Spleen (tissue), 13 donors: ENCODE measurements at places on chromosomes 2 and 18. TPM values are rescaled to one million over a fixed set of nuclear protein-coding genes. Genes with fewer than 3 reads are reported as not detected.

DNA sequence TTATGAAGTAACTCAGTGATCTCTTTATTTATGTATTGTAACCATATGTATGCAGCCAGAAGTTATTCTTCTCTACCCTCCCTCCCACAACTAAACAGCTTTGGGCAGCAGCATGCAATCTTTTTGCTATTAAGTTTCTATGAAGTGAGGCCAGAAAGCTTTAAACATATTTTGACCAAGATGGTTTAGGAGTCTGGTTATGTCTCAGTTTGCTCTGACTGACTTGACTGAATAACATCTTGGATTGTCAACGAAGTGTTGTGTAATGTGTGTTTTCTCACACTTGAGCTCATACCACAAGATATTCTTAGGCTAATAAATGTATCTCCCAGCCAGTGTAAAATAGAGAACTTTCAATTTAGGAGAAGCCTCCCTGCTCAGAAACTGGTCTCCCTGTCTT is 104.3 kb downstream of the TTC27 start:
- no peak overlapping the region for H3K27ac ChIP-seq
- DNase-seq = no peak

DNA sequence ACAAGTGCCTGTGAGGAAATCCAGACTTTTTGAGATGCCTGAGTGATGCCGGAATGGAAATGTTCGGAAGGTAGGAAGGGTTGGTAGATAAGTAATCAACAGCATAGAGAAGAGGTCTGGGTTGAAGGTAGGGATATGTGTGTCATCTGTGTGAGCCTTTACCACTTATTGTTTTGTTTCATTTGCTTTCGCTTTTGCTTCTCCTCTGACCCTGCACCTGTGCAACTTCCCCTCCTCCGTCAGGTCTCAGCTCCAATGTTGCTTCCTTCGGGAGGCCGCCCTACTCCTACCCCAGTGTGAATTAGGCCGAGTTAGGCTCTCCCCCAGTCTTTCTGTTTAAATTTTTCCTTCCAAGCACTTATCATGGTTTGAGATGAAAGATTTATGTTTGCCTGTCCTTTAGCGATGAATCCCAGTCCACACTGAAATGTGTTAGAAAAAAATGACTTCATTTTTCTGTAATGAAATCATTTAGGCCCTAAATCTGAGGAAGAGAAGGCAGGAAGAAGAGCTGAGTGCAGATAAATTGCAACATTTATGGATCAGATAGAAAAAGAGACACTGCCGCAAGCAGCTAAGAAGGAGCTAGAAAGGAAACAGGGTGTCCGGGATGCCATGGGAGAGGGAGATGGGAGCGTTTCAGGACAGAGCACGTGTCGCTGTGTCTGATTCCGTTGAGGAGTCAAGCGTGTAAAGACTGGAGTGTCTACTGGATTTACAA is 139.6 kb upstream of the PELI1 start:
- no peaks in the 10 kb centered on the region for H3K36me3 ChIP-seq
- DNase-seq = no peak
- no peaks in the 10 kb centered on the region for H3K27me3 ChIP-seq
- peaks cover 17% of the 10 kb centered on the region for H3K4me1 ChIP-seq
- no peak overlapping the region for H3K4me3 ChIP-seq

GRCh38 chr18:50719471-50720324 is 100.1 kb downstream of the MRO start:
- H3K27ac ChIP-seq = no peak overlapping the region
- H3K36me3 ChIP-seq = no peaks in the 10 kb centered on the region
- H3K4me3 ChIP-seq = no peak overlapping the region

DNA sequence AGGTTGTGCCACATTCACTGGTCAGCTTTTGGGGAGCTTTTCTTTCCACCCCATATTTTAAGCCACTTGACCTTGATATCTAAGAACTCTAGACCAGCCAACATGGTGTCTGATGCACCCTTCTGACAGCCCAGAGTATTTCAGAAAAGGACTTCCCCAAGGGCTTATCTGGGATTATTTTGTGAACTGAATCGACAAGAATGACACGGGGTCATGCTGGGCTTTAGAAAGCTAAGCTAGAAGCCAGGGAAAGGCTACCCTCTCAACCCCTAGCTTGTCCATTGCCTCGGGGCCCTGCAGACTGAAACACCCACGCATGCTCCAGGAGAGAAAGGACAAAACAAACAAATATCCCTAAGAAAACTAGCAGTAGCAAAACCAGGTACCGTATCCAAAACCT is 16.0 kb downstream of the SLC4A5 start:
- no peaks in the 10 kb centered on the region for H3K27me3 ChIP-seq
- DNase-seq = no peak
- no peaks in the 10 kb centered on the region for H3K4me1 ChIP-seq
- H3K4me3 ChIP-seq = no peak overlapping the region
- no peaks in the 10 kb centered on the region for H3K36me3 ChIP-seq
- no peak overlapping the region for H3K27ac ChIP-seq

The C2orf76 gene
- 18.6 TPM for polyA plus RNA-seq
